ENCODE measurements at places on chromosomes 16 and 17.

GRCh38 chr17:77096570-77097214 lies 44.1 kb upstream of the SEC14L1 start:
- no peak for DNase-seq

DNA sequence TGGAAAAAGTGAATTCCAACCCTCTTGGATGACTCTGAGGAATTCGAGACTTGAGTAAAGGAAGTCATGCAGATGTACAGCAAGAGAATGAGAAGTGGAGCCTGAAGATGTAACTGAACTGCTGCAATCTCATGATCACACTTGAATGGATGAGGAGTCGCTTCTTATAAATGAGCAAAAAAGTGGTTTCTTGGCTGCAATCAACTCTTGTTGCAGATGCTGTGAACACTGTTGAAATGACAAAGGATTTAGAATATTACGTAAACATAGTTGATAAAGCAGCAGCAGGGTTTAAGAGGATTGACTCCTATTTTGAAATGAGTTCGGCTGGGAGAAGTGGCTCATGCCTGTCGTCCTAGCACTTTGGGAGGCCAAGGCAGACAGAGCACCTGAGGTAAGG lies 25.5 kb downstream of the ASPA start:
- DNase-seq: no peak

- no peak for DNase-seq
These were observed 174.4 kb downstream of the CPPED1 start for GRCh38 chr16:12629271-12629670.

GRCh38 chr17:19370493-19370960 lies 7.8 kb upstream of the MAPK7 start:
- peak; percentile 50 for DNase-seq

GRCh38 chr16:87295661-87296531 lies 21.3 kb downstream of the C16orf95 start:
- DNase-seq: no peak

- DNase-seq: no peak
These were observed 7.6 kb downstream of the ALKBH5 start for GRCh38 chr17:18191236-18191667.

- DNase-seq: no peak
These were observed 8.1 kb downstream of the ZZEF1 start for GRCh38 chr17:4134721-4135120.

- peak; percentile 39 for DNase-seq
These were observed 11.1 kb downstream of the XYLT2 start for GRCh38 chr17:50356892-50357510.

GRCh38 chr17:41140360-41141131 lies at the start of gene KRTAP4-6:
TSS of gene KRTAP4-6 (minus strand) at chr17:41140544. CDS start at chr17:41140487, 57 bp downstream.
- no peak for DNase-seq

- DNase-seq: no peak
These were observed 87.2 kb upstream of the SMIM36 start for GRCh38 chr17:55598495-55598894.

DNA sequence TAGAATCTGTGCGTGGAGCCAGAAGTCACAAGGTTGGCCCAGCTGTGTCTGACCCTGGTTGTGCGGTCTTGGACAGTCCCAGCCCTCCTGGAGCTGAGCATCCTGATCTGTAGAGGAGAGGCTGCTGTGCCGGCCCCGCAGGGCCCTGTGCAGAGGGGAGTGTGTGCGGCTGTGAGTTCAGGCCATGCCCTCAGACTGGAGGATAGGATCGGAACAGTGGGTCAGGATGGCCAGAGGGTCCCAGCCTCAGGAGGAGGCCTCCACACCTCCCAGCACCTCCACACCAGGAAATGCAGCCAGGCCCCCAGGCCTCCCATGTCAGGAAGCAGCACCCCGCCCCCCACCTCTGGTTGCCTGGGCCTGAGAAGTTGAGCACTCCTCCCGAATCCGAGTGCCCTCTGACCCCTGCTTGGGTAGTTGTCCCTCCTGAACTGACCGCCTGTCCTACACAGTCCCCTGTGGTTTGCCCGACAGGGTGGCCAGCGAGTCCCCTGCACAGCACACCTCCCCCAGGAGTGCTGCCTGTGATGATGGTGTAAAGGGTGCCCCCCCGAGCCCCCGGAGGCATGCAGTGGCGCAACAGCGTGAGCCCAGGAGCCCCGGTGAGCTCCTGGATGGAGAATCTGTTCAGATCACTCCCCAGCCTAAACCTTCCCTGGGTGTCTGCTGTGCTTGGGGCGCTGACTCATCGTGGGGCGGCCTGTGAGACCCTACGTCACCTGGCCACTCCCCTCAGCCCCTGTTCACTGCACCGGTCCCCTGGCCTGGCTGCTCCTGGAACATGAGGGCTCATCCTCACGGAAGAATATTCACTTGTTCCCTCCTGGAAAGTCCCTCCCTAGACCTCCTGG lies 285.2 kb downstream of the SEC14L1 start:
- DNase-seq: peak; percentile 76

DNA sequence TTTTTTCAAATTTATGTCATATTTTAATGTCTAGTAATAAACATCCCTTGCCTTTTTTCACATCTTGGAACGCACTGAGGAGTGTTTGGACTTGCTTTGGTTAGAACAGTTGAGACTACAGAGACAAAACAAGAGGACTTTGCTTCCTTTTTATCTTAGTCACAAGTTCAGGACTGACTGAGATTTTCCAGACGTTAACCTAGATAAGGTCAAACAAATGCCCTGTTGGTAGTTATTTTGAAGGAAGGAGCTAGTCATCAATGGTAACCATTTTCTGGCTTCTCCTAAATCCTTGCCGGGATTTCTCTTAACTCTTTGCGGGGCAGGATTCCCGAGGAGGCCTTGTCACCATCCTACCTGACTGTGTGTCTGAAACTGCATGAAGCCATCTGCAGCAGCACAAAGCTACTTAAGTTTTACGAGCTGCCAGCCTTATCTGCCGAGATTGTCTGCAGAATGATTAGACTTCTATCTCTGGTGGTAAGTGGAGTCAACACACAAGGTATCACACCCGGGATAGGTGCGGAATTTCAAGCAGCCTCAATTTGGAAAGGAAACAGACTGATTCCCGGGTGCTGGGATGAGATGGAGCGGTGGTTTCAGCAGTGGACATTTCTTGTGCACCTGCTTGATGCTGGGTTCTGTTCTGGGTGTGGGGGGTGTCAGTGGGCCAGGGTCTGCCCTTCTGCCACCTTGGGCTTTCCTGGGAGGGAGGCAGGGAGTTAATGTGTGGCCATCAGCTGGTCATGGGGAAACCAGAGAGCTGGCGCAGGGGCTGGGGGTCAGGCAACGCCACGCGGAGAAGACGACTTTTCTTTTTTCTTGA lies 48.3 kb downstream of the RNF213 start:
- no peak for DNase-seq

DNA sequence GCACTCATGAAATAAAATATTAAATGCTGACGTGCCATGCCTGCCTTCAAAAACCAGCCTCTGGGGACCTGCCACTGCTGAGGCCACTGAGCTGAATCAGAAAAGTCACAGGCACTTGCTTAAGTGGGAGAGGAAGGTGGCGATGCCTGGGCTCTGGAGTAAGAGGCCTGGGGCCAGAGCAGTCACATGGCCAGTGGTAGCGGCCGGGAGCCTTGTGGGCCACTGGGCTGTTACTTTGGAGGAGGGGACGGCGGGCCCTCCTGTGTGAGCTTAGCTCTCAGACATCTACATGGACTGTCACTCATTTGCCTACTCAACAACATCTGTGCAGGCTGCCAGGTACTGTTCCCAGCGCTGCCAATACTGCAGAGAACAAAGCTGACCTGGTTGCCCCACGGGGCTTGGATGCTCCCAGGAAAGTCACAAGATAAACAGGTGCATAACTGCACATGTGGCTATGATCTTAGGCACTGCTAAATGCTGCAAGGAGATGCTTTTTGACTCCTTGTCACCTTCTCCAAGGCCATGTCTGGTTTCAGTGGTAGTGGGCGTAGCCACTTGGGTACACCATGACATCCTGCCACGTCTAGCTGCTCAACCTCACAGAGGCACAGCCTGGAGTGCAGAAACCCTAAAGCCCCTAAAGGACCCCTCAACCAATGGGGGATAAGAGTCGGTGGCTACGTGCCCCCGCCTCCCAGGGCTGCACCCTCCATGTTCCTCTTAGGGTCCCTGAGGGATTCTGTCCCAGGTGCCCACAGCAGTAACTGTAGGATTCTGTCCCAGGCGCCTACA lies 11.6 kb downstream of the COTL1 start:
- DNase-seq: no peak

DNA sequence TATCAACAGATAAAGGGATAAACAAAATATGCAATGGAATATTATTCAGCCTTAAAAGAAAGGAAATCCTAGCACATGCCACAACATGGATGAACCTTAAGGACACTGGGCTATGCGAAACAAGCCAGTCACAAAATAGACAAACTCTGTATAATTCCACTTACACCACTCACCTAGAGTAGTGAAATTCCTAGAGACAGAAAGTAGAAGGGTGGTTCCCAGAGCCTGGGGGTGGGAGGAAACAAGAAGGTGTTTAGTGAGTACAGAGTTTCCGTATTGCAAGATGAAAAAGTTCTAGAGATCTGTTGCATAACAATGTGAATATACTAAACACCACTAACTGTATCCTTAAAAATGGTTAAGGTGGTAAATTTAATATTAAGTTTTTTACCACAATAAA lies 10.0 kb downstream of the SPOP start:
- DNase-seq: no peak

GRCh38 chr16:84526794-84527531 lies 22.5 kb upstream of the MEAK7 start:
- no peak for DNase-seq

- peak; percentile 79 for DNase-seq
These were observed 669 bp downstream of the MIEF2 start for GRCh38 chr17:18261146-18261515.

DNA sequence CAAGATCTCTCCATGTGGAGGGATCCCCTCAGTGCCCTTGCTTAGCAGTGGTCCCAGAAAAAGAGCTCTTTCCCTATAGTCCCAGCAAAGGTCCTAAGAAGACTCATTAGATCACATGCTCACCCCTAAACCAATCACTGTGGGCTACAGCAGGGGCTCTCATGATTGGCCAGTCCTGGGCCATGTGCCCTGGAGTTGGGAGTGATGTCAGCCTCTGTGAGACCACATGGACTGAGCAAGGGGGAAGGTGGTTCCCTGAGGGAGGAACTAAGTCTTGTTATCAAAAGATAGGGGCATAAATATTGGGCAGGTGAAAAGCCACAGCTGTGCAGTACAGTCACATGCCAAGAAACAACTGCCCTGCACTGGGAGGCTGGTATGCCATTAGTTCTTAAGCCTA lies 51.3 kb downstream of the SCNN1B start:
- DNase-seq: no peak

DNA sequence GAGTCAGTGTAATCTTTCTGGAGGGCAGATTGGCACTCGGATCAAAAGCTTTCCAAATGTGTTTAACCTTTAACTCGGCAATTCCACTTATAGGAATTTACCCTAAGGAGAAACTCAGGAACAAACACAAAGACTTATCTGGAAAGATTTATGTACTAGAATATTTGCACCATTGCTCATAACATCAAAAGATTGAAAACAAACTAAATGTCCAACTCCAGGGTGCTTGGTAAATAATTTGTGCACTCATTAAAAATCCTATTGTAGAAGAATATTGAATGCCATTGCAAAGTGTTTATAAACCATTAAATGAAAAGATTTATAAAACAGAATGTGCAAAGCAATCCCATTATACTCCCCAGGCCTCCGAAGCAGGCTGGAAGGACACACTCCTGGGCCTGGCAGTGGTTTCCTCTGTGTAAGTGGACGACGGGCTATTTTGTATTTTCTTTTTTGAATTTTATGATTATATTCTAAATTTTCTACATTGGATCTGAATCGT lies 18.7 kb upstream of the RBFOX3 start:
- DNase-seq: no peak

DNA sequence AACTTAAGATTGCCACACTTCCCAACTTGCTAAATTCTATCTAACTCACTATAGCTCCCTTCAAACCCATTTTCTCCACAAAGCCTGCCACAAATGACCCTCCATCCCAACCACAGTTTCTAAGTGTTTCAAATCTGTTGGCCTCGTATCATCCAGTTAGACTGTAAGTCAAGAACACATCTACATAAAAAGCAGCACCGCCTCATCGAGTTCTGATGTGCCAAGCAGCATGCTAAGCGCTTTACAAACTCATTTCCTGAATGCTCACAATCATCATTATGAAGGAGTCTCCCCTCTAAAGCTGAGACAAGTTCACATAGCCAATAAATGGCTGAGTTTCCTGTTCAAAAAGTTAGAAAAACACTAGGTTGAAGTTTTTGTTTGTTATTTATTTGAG lies 9.2 kb upstream of the ANKFY1 start:
- no peak for DNase-seq

DNA sequence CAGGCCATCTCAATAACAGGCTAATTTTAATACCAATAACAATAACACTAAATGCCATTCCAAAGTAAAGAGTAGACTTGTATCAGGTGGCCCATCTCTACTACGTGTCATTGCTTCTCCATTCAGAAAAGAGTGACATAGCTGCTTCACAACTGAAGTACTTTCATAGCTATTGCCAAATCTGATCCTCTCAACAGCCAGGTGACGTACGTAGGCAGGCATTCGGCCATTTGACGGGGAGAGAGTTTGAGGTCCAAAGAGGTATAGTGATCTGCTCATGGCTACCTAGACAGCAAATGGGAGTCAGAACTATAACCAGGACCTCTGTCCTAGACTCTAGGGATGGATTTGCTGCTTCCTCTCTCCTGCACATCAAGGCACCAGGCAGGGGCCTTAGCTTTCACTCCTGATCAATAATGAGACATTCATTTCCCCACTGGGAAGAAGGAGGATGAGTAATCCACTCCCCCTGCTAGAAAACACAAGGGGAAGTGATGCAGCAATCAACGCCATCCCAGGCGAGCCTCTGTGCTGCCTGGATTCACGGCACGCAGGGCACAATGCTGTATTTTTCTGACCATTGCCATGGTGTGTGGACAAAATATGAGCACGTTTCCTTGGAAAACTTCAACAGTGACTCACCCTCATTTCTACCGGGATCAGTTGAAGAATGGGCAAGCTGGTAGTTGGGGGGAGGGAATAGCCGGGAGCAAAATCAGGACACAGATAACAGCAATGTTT lies 80.9 kb downstream of the SPACA3 start:
- no peak for DNase-seq

DNA sequence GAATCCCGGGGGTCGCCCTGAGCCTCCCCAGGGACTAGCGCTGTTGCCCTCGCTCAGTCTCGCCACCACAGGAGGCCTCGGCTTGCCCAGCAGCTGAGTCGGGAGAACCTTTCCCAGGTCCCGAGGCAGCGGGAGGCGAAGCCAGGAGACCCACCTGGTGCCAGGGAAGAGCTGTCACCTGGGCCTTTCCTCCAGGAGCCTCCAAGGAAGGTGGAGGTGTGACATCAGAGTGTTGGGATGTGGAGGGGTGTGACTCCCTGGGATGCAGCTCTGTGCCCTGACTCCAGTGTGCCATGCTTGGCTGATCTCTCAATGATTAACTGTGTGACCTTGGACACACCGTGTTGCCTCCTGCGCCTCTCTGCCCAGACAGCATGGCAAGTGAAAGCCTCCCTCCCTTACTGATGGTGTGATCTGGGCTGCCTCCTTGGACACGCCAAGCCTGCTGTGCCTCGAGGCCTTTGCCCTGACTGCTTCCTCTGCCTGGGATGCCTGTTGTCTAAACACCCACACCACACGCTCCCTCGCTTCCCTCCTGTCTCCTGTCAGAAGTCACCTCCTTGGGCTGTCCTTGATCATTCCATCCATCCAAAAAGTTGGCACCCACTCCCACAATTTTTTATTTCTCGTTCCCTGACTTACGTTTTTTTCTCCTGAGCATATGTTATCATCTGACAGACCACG lies 88.0 kb downstream of the CMIP start:
- DNase-seq: no peak

Data from activated CD8-positive, alpha-beta memory T cell treated with anti-CD3 and anti-CD28 coated beads, Interleukin-2, amount 50 U/mL, for 48 hours (primary cell).